ENCODE measurements at places on chromosomes 3 and 15.
A peak's percentile ranks its signal among the peaks of the same experiment; 100 is the strongest.

DNA sequence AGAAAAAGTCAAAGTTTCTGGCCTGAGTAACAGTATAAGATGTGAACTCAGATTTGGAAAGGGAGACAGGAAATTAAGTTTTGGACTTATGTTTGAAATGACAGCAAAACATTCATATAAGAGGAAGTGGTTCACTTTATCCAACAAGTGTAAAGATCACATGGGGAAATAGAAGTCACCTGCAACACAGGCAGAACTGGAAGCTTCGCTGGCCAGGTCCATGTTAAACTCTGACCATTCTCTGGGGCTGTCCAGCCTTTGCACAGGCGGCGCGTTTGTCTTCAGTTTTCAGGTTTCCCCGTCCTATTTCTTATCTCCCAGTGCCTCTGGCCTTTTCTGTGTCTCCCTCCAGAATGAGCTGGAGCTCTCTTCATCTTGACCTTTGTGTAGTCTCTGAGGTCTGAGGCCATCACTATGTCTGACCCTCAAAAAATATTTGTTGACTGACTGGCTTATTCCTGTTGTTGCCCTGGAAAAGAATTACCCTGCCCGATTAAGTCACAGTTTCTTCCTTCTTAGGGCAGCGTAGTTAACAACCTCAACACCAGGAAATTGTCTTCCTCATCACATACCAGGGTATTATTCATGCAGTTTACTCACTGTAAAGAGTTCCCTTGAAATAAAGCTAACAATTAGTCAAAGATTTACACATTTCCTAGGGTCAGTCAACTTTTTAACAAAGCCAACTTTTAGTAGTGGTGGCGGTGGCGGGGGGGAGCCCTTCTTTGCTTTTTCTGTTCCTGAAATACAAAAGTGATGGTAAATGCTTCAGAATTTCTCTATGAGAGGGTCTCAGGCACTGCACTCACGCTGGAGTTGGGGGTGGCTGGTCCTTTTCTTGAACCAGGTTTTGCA, 959 bp upstream of the RASA2 start:
- DNase-seq: no peak

- peak; percentile 81 for DNase-seq
These were observed 4.5 kb downstream of the HEMK1 start for GRCh38 chr3:50573566-50574443.

DNA sequence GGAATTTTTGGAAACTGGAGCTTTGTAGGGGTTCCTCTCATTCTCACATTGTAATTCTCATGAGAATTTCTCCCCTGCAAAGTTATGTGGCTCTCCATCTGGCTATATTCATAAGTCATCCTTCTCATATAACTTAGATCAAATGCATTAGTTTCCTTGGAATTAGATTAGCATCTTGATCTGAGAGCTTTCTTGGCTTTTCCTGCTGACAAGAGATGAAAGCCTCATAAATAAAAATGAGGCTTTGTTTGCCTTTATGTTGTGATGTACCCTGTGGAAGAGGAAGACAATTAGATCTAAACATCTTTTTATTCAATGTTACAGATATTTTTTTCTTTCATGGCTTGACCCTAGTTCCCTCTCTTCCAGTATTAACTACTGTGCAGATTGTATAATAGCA, 165.4 kb upstream of the ZPLD1 start:
- no peak for DNase-seq

GRCh38 chr3:166457382-166457781, 620.2 kb upstream of the BCHE start:
- no peak for DNase-seq

- no peak for DNase-seq
These were observed 104.4 kb downstream of the FMN1 start for GRCh38 chr15:33089878-33090757.

GRCh38 chr3:183393625-183394024, 34.8 kb downstream of the MCF2L2 start:
- no peak for DNase-seq

DNA sequence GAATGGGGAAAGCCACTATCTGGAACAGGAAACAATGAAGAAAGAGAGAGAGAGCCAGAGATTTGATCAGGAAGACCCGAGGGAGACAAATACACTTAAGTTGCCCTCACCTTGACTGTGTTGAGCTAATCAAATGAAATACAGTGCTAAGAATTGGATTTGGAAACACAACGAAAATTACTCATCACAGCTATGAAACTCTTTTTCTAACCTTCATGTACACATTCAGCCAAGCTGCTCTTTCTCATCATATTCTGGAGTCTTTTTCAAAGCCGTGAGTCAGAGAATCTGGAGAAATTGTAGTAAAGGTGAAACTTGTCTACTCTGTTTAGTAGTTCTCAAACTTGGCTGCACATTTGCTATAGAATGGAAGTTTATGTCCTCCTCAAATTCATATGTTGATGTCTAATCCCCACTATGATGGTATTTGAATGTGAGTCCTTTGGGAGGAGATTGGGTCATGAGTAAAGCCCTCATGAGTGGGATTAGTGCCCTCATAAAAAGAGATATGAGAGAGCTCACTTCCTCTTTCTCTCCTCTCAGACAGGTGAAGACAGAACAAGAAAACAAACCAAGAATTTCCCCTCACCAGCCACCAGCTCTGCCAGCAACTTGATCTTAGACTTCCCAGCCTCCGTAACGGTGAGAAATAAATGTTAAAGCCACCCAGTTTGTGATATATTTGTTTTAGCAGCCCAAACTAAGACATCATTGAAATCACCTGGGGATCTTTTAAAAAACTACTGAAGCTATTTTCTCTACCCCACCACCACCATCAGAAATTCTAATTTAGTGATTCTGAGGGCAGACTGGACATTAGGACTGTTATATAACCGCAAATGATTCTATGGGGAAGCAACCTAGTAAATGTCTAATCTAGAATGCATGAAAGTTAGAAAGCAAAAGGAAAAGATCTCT, 143.6 kb upstream of the GRM7 start:
- no peak for DNase-seq

DNA sequence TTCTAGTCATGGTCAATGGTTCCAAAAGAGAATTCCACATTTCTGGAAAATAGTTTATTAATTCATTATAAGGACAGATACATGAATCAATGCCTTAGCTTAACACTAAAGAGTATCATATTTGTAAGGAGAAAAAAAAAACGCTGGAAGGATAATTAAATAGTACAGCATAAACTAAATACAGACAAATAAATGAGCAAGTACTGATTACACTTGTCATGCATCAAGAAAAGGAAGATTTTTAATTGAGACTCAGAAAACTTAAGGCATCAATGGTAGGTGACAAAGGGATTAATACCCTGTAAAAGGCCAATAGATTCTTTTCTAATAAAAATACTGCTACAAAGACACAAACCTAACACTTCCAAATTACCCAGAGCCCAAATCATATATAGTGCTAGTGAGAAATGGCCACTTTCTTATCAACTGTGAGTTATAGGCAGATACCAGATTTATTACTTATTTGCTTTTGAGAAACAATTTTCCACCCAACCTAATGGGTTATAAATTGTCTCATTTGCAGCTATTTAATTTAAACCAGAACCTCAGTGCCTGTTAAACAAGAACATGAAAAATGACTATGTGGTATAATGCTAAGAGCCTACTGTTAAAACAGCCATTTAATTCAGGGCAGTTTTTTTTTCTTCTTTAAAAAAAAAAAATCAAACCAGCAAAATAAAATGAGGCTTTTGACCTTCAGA, 3.8 kb upstream of the IGDCC3 start:
- no peak for DNase-seq

DNA sequence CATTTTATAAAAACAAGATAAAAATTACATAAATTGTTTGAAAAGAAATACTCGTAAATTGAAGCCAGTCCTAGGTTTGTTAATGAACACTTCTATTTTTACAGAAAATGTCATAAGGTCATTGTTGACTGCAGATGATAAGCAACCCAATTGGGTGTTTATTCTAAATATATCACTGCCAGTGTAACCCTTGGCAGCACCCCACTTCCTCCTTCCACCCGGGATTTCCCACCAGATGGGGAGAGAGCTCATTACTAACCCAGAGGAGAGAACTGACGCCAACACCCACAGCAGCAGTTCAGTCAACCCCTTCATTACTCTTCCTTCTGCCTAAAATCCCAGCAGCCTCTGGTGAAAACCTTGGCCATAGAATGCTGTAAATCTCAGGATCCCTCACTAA, 307.6 kb downstream of the GAP43 start:
- DNase-seq: no peak

DNA sequence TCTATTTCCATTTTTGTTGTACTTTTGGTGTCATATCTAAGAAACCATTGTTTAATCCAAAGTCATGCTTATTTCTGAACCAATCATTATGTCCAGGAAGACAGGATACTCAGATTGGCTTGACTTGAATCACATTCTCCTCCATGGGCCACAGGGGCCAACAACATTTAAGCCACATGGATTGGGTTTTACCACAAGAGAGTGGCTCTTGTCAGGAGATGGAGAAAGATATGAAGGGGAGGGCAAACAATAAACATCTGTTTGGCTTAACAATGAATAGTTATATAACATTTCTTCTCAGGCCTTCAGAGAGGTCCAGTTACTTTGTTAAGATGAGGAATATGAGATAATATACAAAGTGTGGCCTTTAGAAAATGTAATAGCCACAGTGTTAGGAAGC, 44.6 kb downstream of the GXYLT2 start:
- DNase-seq: no peak

DNA sequence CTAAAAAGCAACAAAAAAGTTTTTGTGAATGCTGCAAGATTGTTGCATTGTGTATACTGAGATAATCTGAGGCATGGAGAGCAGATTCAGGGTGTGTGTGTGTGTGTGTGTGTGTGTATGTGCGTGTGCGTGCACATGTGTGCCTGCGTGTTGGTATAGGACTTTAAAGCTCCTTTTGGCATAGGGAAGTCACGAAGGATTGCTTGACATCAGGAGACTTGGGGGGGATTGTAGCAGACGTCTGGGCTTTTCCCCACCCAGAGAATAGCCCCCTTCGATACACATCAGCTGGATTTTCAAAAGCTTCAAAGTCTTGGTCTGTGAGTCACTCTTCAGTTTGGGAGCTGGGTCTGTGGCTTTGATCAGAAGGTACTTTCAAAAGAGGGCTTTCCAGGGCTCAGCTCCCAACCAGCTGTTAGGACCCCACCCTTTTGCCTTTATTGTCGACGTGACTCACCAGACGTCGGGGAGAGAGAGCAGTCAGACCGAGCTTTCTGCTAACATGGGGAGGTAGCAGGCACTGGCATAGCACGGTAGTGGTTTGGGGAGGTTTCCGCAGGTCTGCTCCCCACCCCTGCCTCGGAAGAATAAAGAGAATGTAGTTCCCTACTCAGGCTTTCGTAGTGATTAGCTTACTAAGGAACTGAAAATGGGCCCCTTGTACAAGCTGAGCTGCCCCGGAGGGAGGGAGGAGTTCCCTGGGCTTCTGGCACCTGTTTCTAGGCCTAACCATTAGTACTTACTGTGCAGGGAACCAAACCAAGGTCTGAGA, 4.7 kb downstream of the BHLHE40 start:
- peak; percentile 79 for DNase-seq

GRCh38 chr15:62691008-62691407, 351.5 kb upstream of the TPM1 start:
- no peak for DNase-seq

DNA sequence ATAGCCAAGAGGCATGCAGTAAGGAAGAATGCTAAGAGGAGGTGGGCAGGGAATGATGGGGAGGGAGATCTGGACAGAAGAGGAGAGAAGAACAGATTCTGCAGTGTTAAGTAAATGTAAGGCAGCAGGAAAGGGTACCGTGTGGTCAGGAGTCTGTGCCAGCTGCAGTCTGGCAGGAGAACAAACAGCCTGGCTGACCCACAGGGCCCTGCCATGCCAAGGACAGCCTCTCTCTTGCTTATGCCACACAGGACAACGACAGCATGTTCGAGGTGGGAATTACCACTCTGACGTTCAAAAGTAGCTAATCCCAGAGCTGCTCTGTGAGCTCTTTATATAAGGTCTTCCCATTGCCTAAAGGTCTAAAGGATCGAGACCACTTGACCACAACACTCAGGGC, 31.3 kb downstream of the DAPK2 start:
- no peak for DNase-seq

GRCh38 chr15:34620142-34620541, 36.7 kb upstream of the GOLGA8B start:
- no peak for DNase-seq

DNA sequence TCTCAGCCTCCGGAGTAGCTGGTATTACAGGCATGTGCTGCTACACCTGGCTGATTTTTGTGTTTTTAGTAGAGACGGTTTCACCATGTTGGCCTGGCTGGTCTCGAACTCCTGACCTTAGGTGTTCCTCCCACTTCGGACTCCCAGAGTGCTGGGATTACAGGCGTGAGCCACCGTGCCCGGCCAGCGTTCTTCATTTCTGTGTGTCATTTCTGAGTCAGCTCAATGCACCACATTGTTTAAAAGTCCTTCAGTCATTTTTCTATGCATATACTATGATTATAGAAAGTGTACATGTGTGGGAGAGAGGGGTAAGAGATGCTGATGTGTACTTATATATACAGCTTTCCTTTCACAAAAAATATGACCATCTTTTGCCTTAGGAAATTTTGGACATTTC, 2.1 kb downstream of the QTRT2 start:
- no peak for DNase-seq

DNA sequence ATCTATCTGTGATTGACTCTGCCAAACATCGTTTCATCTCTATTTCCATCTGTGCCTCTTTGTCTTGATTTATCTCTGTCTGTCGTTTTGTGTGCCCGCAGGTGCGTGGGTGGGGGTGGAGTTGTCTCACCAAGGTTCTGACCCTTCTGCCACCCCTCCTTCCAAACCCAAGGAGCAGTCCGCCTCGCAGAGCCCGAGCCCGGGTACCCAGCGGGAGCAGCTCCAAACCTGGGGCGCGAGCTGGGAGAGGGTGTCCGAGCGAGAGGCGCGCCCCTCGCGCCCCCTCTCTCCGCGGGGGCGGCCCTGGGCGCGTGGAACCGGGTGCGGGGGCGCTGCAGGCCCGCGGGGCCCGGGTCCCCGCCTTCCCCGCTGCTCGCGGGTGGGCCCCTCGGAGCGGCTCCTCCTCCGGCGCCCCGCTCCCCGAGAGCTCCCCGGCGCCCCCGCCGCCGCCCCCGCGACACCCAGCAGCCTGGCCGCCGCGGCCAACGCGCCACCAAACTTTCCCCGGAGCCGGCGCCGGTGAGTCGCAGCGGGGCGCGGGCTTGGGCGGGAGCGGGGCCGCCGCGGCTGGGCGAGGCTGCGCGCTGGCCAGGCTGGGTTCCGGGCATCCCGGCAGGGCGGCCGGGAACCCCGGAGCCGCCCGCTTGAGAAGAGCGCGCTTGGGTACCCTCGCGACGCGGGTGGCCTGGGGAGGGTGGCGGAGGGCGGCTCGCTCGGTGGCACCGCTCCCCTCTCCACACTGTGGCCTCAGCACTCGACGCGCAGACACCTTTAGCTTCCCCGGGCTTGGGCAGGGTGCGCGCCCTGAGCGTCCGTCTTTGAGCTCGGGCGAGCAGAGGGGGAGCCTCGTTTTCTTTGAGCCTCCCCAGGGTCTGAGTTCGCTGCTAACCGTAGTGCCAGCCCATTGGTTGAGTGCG, at the start of gene HRH1:
TSS of gene HRH1 (plus strand) at position 458 of the 917 bp plus-strand sequence. CDS start 104,545 bp downstream, outside the sequence.
- DNase-seq: no peak

- no peak for DNase-seq
These were observed 10.5 kb downstream of the SLC38A3 start for GRCh38 chr3:50215529-50215928.

DNA sequence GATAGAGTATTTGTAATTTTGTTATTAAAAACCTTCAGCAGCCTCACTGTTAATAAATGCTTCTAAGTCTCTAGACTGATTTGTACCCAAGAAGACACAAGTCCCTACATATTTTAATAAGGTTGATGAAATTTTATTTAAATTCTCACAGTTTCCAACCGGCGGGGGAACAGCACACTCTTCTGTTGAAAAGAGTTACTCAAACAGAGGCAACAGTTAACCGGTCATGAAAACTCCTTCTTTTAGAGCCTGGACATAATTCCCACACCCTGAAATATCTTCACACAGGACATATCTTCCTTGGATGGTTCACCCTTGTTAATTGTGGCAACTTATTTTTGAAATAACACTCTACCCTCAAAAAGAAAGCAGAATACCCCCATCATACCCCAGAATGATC, 278.8 kb downstream of the FOXP1 start:
- no peak for DNase-seq

Measured in stimulated activated CD8-positive, alpha-beta memory T cell treated with anti-CD3 and anti-CD28 coated beads, Interleukin-15, amount 100 ng/mL, for 48 hours (primary cell).